ENCODE measurements at places on chromosomes 2 and 18.

DNA sequence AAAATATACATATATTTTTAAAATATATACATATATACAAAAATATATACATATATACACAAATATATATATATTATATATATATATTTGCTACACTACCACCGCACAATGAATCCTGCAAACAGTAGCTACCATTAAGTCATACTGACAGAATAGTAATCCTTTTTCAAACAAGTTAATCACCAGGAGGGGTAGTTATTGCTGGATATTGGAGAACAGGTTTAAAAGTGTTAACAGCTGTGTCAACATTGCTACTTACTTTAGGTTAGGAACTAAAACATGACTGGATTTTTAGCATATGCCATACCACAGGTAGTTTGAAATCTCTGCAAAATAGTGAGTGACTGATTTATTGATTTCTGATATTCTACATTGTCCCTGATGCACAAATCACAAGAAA lies 529.1 kb upstream of the CDH7 start:
- DNase-seq, result no peak

- DNase-seq, result peak; percentile 65
These were observed 547 bp downstream of the SLC35F5 start for GRCh38 chr2:113755835-113756354.

DNA sequence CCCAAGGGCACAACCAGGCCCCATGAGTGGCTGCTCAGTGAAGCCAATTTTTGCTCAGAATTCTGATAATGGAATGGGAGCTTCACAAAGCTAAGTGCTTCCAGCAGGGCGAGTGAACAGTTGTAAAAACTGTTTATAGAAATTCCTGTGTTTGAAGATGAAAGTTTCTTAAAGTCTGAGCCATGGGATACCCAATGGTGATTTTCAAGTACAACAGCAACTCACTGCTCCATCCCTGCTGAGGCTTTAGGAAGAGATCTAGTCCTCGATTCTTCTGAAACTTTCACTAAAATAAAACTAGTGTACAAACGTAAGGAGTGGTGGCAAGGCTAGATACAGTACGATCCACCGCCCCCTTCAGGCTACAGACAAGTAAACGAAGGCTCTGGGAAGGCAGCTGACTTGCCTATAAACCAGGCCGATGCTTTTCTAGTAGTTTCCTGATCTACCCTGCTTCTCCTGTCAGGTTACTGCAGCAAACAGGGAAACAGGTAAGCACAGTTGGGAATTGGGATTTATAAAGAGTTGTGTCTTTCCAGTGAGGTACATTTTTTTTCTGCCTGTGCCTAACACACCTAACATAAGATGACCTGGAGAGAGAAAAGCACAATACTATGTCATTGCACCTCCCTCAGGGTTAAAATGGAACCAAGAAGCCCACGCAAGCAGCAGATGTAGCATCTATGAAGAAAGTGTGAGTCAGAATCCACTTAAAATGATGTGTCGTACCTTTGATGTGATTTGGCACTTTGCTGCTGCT lies 108.7 kb downstream of the UXS1 start:
- peak; percentile 66 for DNase-seq

GRCh38 chr18:32669549-32670165 lies 103.2 kb downstream of the KLHL14 start:
- DNase-seq, result peak; percentile 18

DNA sequence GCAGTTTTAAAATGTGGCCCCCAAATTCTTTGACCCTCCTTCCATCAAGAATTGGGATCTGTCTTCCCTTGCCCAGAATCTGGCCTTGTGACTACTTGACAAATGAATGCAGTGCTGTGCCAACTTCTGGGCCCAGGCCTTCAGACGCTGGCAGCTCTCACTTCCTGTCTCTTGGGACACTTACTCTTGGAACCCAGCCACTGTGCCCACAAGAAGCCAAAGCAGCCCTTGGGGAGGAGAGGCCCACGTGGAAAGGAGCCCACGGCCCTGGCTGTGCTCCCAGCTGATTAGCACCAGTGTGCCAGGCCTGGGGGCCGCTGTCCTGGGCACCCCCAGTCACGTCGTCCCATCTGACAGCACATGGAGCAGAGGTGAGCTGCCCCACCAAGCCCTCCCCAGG lies 56.6 kb downstream of the RPL37A start:
- DNase-seq, result peak; percentile 64

GRCh38 chr2:114044985-114045384 lies 155.1 kb downstream of the ACTR3 start:
- DNase-seq, result no peak

DNA sequence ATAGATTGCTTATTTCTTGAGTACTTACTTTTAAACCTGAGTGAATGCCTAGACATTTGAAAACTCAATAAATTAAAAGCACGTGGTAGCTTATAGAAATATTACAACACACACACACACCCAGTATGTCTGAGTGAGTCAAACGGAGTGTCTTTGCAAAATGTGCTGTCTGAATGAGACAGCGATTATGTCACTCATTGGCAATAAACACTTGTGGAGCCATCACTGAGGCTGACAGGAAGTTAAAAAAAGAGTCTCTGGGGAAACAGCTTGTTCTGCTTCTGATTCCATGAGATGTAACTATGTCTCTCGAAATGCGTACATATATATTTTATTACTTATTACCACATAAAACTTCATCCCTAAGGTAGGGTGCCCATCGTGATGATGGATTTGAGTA lies 22.3 kb upstream of the VPS4B start:
- DNase-seq, result peak; percentile 65

DNA sequence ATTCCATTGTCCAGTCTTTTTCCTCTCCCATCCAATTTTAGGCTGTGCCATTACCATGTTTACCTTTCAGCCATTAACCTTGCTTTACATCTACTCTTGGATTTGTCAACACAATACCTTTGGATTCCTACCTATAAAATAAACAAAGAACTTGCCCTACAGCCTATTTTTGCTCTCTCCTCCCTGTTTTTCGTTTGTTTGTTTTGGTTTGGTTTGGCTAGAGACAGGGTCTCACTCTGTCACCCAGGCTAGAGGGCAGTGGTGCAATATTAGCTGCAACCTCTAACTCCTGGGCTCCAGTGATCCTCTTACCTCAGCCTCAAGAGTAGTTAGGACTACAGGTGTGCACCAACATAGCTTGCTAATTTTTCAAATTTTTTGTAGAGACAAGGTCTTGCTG lies 76.1 kb downstream of the SP100 start:
- no peak for DNase-seq

DNA sequence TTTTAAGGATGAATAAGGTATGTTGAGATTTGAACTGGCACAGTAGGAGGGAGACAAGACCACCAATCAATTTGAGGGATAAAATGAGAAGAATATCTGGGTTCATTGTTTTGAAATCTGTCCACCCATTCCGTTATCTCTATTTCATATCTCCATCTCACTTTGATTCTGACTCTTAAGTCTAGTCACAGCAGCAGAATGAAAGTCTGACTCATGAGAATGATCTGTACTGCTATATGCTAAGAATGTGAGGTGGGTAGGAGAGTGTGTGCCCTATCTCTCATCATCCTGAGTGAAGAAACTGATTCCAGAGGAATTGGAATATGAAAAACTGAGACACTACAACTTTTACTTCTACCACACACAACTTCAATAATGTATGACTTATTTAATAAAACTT lies 1994.5 kb upstream of the PIK3C3 start:
- DNase-seq, result no peak

- no peak for DNase-seq
These were observed 807.0 kb downstream of the SLC4A3 start for GRCh38 chr2:220434385-220434784.

DNA sequence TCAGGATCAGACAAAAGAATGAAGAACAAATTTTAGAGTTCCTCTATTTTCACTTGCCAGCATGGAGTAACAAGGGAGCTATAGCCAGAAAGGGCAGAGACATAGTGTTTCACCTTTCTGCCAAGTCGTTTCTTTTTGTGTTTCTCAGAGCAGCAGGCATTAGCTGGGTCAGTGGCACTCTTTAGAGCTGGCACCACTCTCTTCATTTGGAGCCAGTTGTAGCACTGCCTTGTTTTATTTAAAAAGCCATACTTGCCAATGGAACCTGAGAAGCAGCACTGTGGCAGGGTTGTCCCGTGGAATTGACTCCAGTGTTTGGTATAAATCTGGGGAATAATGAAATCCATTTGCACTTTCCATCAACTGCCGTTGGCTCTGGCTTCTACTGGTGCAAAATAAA lies 64.0 kb downstream of the LRRTM4 start:
- no peak for DNase-seq

DNA sequence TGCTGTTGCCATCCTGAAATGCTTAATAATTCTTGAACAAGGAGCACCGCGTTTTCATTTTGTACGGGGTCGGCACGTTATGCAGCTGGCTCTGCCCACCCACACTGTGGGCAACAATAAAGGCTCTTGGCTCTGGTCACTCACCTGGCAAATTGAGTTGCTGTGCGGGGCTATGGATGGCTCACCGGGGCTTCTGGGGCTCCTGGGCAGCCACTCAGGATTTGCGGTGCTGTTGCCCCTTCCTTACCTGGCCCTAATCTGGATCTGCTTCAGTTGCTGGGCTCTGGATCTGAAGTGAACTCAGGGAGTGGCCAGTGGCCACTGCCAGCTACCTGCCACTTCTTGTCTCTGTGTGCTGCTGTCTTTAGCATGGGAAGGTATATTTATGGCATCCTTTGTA lies 22.7 kb downstream of the RHOB start:
- no peak for DNase-seq

DNA sequence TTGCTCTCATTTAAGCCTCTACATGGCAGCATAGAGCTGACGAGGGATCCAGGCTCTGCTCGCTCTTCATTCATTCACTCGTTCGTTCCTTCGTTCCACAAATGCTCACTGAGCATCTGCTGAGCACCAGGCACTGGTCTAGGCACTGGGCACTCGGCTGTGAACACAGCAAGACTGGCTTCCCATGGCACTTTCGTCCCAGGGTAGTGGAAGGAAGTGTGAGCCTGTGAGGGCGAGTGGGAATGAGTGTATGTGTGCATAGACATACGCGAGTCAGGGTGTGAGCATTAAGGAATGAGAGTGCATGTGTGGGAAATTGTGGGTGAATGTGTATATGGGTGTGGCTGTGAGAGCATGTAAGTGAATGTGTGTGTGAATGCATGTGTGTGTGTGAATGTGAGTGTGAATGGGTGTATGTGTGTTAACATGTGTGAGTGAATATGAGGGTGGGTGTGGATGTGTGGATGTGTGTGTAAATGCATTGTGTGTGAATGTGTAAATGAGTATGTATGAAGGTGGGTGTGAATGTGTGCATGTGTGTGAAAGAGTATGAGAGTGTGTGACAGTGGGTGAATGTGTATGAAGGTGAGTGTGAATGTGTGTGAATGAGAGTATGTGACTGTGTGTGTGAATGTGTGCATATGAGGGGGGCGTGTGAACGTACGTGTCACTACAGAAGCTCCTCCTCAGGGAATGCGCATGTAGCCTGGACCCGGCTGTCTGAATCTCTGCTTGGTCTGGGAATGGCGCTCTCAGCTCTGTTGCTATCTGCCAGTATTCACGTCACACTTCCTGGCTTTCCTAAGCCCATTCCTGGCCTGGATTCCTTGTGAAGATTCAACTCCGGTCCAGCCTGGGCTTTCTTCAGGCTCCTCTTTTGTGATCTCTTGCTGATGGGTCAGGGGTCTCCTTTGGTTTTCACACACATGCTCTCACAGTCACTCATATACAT lies 28.8 kb downstream of the SNORC start:
- no peak for DNase-seq

- DNase-seq, result no peak
These were observed 67.7 kb downstream of the DNMT3A start for GRCh38 chr2:25273985-25274535.

DNA sequence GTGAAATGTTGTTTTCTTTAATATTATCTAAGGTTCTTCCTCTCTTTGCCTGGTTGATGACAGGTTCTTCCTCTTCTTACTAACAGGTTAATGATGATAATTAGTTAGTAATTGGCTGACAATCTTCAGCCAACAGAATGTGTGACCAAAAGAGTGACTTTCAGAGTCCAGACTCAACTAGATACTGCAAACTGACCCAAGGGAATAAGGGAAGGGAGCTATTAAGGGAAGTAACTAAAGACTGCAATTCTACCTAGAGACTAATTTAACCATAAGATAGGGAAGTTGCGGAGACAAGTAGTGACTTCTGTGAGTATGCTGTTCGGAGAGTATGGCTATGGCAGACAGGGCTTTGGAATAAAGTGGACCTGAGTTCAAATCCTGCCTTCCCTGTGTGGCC lies 127.3 kb upstream of the TACR1 start:
- DNase-seq, result no peak

DNA sequence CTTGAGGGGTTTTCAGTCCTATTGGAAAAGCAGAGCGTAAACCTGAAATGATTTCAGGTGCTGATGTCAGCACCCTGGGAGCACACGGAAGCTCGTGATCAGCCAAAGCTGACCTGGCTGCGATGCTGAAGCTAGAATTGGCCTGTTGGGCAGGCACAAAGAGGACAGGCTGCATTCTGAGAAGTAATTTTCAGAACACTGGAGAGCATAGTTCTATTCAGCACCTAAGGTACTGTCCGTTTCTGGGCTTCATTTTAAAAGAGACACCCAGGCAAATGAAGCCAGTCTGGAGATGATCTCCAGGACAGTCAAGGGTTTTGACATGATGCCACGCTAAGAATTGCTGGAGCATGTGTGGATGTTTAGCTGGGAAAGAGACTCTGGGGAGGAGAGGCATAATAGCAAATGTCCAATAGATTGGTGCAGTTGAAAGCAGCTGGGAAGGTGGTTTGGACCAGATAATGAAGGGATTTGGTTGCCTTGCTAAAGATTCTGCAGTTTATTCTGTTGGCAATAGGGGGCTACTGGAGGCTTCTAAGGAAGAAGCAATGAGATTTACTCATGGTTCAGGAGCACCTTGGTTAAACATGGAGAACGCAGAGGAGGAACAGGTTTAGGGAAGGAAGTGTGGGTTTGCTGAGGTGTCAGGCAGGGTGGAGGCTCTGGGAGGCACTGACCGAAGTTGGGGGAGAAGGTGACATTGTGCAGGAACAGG lies 86.6 kb downstream of the ACOXL start:
- DNase-seq, result peak; percentile 34

DNA sequence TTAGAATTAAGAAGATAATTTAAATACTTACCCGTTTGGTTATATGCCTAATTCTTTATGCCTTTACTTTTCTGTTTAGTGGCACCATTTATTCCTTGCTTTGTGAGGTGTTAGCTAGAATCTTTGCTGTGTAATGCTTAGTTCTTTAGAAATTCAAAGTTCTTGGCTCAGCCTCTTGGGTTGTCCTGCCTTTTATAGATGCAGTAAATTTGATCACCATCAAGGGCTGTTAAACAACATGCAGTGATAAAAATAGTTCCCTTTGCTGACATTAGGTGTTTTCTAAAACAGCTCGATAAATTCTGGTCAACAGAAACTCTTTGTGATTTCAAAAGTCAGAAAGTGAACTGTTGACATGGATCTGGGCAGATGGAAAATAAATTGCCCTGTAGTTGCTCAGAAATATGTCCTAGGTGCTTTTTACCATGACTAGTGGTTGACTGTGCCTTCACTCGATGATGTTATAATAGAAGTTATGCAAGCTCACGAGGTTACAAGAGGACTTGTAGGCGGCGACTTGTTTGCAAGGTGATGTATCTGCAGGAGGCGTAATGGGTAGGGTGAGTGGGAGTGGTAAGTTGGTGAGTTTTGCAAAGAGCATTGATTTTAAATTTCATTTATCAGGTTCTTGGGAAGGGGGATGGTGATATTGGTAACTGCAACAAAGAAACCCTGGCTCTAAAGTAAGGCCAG lies 52.1 kb downstream of the LRRTM1 start:
- no peak for DNase-seq

GRCh38 chr18:59049721-59050660 lies 89.7 kb upstream of the SEC11C start:
- DNase-seq, result no peak

- DNase-seq, result no peak
These were observed 40.0 kb upstream of the LAPTM4A start for GRCh38 chr2:20091305-20091991.

Measured in hematopoietic multipotent progenitor cell treated with erythropoietin and hydrocortisone succinate and interleukin-3 and kit ligand, for 6 days (in vitro differentiated cells).